NCI-H1105 (cell line): ENCODE measurements at places on chromosomes 12 and 14.

DNA sequence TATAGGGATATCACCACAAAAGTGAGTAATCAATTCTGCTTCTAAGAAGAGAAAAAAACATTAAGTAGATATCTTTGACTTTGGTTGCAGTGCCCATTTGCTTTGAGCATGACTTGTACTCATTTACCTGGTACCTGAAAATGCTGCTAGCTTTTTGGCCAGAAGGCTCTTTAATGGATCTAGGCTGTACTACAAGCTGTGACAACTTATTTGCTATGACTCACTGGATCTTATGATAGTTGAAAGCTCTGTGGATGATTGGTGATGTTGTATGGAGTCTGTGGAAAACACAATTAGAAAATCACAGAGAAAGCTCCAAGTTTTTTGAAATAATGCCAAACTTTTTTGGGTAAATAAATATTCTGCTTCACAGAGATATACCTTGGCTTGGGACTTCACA, 960.9 kb upstream of the FBXO33 start:
- DNase-seq, result no peak

DNA sequence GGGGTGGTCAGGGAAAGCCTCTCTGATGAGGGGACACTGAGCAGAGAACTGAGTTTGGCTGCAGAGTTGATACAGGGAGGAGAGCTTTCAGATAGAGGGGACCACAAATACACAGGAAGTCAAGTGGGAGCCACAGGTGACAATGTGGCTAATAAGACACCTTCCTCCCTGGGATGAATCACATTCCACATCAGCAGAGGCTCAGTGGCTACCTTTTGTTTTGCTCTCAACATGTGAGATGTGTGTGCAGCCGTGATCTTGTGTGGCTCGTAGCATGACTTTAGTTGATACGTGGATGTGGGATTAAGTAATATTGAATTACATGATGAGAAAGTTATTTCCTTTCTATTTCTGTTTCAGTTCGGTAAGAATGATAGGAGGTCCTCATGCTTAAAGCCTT, 7.5 kb downstream of the CRADD start:
- no peak for DNase-seq

GRCh38 chr14:104227806-104228205, 89.4 kb downstream of the KIF26A start:
- no peak for DNase-seq

DNA sequence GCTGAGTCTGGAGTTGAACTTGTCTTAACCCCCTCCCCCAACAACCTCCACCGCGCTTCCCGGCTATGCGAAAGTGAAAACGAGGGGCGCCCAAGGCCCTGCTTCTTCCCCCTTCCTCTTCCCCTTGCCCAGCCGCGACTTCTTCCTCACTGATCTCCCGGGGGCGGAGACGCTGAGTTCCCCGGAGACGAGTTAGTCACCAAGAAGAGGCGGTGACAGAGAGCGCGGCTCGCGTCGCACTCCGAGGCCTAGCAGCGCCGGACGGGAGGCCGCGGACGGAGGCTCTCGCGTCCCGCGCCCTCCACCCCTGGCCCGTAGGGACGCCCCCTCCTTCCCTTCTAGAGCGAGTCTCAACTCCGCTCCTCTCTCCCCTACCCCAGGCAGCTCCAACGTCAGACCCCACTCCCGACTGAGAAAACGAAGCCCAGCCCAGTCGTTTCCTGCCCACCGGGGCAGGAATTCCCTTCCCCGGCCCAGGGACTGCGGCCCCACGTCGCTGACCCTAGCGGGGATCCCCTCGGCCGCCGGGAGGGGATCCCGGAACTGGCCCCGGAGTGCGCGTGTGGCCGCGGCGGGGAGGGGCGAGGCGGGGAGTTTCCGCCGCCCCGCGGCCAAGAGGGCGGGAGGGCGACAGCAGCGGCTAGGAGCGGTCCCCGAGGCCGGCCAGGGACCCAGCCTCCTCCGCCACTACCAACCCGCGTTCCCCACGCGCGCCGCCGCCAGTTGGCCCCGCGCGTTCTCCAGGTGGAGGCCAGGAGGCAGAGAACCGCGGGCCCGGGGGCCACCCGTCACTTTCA, 1.4 kb downstream of the BAZ1A start:
- DNase-seq, result peak; percentile 70

- DNase-seq, result no peak
Measured at GRCh38 chr12:109764123-109764522, 50.5 kb downstream of the FAM222A start.
